ENCODE measurements at places on chromosomes 7 and 10.
A peak's percentile ranks its signal among the peaks of the same experiment; 100 is the strongest.

GRCh38 chr10:129498680-129499079 lies 31.6 kb downstream of the MGMT start:
- no peak for DNase-seq

DNA sequence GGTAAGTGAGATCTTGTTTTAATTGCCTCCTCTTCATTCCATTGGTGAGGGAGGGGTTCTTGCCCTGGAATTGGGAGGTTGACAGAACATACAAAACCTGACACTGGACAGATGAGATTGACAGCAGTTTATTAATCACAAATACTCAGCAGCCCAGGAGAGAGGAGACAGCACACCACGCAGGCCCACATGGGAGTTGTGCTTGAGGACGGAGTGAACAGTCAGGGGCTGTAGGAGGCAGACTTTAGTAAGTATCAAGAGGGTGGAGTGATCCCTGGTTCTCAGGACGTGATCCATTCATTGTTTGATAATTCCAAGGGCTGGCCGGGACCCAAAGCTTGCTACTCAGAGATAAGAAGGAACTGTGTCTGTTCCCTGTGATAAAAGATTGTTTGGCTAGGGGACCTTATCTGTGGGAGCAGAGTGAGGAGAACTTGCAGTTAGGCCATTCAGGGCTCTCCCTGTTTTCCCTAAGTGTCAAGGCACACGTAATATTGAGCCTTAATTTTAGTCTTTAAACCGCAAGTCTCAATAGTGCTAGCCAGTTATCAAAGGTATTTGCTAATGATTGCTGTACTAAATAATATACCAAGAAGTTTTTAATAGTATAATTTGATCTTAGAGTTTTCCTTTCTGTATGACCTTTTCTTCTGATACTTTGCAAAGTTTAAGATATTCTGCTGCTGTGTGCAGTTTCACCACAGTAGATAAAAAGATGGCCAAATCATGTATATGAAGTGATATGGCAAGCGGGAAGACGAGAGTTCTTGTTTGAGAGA lies 14.5 kb downstream of the CAPZA2 start:
- no peak for DNase-seq

DNA sequence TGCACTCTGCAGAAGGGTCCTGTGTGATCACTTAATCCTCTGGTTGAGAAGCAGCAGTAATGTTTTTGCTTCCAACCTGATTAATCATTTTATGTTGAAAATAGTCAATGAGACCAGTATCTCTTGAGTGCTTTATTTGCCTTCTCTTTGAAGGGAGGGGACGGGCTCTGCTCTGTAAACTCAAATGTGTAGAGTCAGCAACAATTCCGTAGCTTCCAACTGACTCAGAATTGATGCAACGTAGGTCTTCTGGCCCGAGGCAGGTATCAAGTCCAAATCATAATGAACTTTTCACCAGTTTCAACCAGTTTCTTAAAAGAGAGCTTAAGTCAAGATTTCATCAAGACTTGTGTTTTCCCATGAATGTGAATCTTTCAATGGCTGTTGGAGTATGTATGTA lies 26.3 kb downstream of the GUSB start:
- no peak for DNase-seq

GRCh38 chr7:120547605-120548004 lies 274.6 kb downstream of the KCND2 start:
- no peak for DNase-seq

GRCh38 chr7:89339748-89340147 lies 544.2 kb upstream of the TEX47 start:
- DNase-seq, result no peak

GRCh38 chr10:74249865-74250264 lies 98.8 kb downstream of the ADK start:
- no peak for DNase-seq

DNA sequence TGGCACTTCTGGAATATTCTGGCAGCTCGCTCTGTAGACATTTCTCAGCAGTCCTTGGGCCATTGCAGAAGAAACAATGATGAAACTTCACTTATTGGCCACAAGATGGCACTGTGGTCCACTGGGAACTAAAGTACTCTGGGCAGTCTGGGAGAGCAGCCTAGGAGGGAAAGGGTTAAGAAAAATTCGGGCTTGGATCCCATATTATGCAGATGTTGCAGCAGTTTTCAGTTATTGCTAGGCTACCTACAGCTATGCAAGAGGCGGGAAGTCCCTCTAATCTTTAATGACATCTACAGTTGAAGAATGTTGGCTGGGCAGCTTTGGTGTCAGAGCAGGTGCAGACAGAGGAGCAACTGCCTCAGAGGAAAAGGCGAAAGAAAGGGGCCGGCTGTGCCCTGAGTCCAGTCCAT lies 201.7 kb upstream of the PRSS58 start:
- DNase-seq, result peak; percentile 84

- peak; percentile 53 for DNase-seq
Observed at GRCh38 chr10:67520924-67521520, 175.0 kb downstream of the CTNNA3 start.

- DNase-seq, result no peak
Observed at GRCh38 chr7:134744569-134744968, 34.9 kb upstream of the CALD1 start.

- DNase-seq, result peak; percentile 99
Observed at GRCh38 chr7:28358423-28358868, 53.9 kb upstream of the CREB5 start.

DNA sequence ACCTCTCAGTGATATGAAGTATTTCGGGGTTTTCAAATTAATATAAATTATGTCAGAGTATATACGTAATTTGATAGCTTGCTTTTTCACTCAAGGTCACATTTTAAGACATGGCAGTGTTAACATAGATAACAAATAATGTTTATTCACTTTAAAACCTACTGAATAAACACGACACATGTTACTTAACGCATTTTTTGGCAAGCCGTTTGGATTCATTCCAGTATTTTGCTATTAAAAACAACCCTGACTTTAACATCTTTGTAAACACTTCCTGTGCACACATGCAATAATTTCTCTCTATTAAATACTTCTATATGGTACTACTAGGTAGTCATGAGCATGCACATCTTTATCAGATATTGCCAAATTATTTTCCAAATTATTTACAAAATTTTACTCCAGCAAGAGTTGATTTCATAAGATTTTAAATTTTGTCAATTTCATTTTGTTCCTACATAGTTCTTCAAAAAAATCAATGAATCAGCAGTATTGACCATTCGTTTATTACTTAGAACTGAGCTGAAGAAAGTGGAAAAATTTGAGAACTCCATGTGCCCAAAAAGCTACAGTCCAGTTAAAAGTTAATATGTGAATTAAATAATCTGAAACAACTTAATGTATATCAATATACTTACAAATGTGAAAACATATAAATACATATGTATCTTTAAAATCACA lies 26.8 kb upstream of the THSD7A start:
- no peak for DNase-seq

Data from EL (cell line).